ENCODE measurements at places on chromosomes 2 and 18.

GRCh38 chr2:136582628-136583205, 182.6 kb upstream of the THSD7B start:
- H3K4me3 ChIP-seq = no peak overlapping the region
- no peaks in the 10 kb centered on the region for H3K4me1 ChIP-seq
- H3K36me3 ChIP-seq = no peaks in the 10 kb centered on the region
- H3K27ac ChIP-seq = no peak overlapping the region
- H3K27me3 ChIP-seq = no peaks in the 10 kb centered on the region
- DNase-seq = no peak

- no peak overlapping the region for H3K27ac ChIP-seq
- no peaks in the 10 kb centered on the region for H3K27me3 ChIP-seq
- no peaks in the 10 kb centered on the region for H3K36me3 ChIP-seq
- DNase-seq = no peak
- no peak overlapping the region for H3K4me3 ChIP-seq
Observed at GRCh38 chr2:86314125-86314524, 23.3 kb downstream of the REEP1 start.

DNA sequence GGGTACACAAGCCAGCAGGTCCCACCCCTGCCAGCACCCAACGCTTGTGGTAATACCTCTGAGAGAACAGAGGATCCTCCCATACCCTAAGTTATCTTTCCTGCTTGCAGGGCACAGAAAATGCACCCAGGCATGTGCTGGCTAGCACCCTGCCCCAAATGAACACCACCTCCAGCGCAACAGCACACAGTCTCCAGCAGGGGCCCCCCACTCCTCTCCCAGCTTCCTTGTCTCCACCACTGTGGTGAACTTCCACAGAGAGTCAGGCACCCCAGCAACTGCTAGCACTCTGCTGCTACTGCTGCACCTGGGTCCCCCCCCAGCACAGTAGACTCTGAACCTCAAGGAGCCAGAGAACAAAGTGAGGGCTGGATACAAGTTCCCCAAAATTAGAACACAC, 216.8 kb upstream of the CNTNAP5 start:
- H3K4me3 ChIP-seq = no peak overlapping the region
- no peak overlapping the region for H3K27ac ChIP-seq
- no peaks in the 10 kb centered on the region for H3K27me3 ChIP-seq
- H3K4me1 ChIP-seq = no peaks in the 10 kb centered on the region

DNA sequence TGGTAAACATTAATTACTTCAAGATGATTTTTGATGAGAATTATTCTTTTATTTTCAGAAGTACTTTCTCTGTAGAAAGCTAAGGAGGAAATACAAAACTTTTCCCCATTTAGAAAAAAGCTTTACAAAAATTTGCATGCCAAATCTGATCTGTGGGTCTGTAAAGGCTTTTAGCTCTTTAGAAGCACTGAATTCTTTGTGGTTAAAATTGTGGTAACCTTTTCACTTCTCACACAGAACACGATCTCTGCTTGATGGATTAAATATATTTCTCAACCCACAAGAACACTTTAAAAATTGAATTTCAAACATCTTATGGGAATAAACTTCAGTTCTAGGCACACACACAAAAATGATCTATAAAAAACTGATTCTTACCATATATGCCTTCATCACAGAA, 63.7 kb downstream of the VIL1 start:
- no peak overlapping the region for H3K27ac ChIP-seq
- H3K4me1 ChIP-seq = no peaks in the 10 kb centered on the region
- no peaks in the 10 kb centered on the region for H3K36me3 ChIP-seq
- no peak overlapping the region for H3K4me3 ChIP-seq
- DNase-seq = no peak

GRCh38 chr18:72160510-72161445, 383.4 kb downstream of the CBLN2 start:
- no peaks in the 10 kb centered on the region for H3K4me1 ChIP-seq
- H3K36me3 ChIP-seq = no peaks in the 10 kb centered on the region
- H3K4me3 ChIP-seq = no peak overlapping the region
- H3K27ac ChIP-seq = no peak overlapping the region

DNA sequence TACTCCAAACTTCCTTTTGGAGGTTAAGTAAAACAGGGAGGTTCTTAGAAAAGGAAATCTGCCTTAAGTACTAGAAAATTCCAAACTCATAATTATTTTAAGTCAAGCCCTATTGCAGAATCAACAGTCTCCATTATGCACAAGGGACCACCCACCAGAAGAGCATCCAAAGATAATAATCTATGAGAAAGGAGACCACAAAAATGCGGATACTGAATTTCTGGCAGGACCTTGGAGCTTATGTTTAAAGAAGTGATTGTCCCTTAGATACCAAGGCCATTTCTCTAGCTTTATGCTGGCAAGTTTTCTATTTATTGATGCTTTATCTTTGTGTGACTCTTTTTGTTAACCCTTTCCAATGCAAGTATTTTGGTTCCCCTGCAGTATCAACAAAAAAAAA, 404.0 kb upstream of the MMADHC start:
- H3K27ac ChIP-seq = no peak overlapping the region
- H3K36me3 ChIP-seq = no peaks in the 10 kb centered on the region
- no peak overlapping the region for H3K4me3 ChIP-seq
- no peak for DNase-seq
- H3K27me3 ChIP-seq = no peaks in the 10 kb centered on the region
- H3K4me1 ChIP-seq = no peaks in the 10 kb centered on the region

DNA sequence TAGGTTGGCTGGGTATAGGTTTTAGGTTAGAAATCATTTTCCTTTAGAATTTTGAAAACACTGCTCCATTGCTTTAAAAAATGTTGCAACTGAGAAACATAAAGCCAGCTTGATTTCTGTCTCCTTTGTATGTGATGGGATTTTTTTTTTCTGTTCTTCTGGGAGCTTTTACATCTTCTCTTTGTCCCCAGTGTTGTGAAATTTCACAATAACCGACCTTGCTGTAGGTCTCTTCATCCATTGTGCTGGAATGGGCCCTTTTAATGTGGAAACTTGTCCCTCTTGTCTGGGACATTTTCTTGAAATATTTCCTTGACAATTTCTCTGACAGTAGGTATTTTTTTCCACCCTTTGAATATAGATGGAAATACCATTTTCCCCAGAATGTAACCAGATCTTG, 44.0 kb upstream of the LAPTM4A start:
- DNase-seq = no peak
- no peaks in the 10 kb centered on the region for H3K36me3 ChIP-seq
- no peaks in the 10 kb centered on the region for H3K27me3 ChIP-seq
- H3K4me3 ChIP-seq = no peak overlapping the region

GRCh38 chr18:36354989-36355388, 57.5 kb downstream of the FHOD3 start:
- no peak overlapping the region for H3K27ac ChIP-seq
- DNase-seq = no peak
- H3K27me3 ChIP-seq = no peaks in the 10 kb centered on the region
- no peak overlapping the region for H3K4me3 ChIP-seq
- H3K36me3 ChIP-seq = no peaks in the 10 kb centered on the region

DNA sequence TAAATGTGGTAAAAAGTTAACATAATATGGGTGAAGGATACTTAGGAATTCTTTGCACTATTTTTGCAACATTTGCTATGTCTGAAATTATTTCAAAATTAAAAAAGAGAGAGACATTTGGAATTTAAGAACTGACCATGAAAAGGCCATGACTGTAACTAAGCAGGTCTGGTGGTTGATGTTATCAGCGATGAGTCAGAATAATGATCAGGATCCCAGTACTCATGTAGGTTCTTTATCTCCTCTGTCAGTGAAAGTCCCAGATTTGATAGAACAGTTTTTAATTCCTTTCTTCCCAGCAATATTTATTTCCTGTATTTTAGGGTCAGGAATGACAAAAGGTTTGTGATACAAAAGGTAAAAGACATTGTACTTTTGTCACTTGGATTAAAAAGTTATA, 242.4 kb upstream of the ZNF521 start:
- no peak overlapping the region for H3K4me3 ChIP-seq
- no peak overlapping the region for H3K27ac ChIP-seq
- no peaks in the 10 kb centered on the region for H3K4me1 ChIP-seq
- no peaks in the 10 kb centered on the region for H3K27me3 ChIP-seq
- H3K36me3 ChIP-seq = no peaks in the 10 kb centered on the region
- DNase-seq = no peak

DNA sequence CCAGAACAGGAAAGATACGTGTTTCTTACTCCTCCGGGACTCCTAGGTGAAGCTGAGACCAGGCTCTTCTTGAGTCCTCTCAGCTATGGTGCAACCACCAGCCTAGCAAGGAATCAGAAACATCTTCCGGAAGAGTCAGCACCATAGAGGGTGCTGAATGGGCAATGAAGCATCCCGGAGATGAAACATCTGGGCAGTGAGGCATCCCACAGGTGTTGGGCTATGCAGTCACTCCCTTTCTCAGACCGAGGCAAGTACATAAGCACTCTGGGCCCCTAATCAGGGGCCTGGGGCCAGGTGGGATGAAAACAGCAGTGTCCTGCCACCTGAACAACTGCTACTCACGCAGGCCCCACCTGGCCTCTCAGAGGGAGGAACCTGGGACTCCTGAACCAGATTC, 1.4 kb upstream of the CAPN10 start:
- no peaks in the 10 kb centered on the region for H3K36me3 ChIP-seq
- no peak overlapping the region for H3K27ac ChIP-seq
- H3K4me1 ChIP-seq = peaks cover 23% of the 10 kb centered on the region
- DNase-seq = no peak
- H3K27me3 ChIP-seq = no peaks in the 10 kb centered on the region

GRCh38 chr2:216792222-216793021, 67.4 kb downstream of the TNP1 start:
- DNase-seq = peak; percentile 30
- no peaks in the 10 kb centered on the region for H3K36me3 ChIP-seq
- H3K4me3 ChIP-seq = no peak overlapping the region
- H3K27me3 ChIP-seq = no peaks in the 10 kb centered on the region

DNA sequence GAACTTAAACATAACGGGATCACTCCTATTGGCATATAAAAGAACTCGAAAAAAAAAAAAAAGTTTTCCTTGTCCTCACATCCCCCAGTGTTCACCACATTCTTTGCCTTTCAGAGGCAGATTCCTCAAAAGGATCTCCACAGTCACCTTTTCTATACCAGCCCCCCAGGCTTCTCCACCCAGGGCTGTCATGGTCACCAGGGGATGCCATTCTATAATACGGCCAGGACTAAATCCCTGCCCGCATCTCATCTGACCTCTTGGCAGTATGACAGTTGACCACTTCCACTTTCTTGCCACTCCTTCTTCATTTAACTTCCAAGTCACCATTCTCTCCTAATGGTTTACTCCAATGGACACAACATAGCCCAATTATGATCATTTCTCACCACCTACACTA, 29.3 kb downstream of the SOS1 start:
- H3K27ac ChIP-seq = no peak overlapping the region
- H3K4me3 ChIP-seq = no peak overlapping the region
- no peak for DNase-seq
- no peaks in the 10 kb centered on the region for H3K36me3 ChIP-seq
- no peaks in the 10 kb centered on the region for H3K27me3 ChIP-seq
- no peaks in the 10 kb centered on the region for H3K4me1 ChIP-seq
